ENCODE measurements at places on chromosomes 16 and 17.

GRCh38 chr17:28133562-28133970 lies 91.1 kb downstream of the NLK start:
- DNase-seq: no peak

GRCh38 chr16:28904828-28905227 lies 20.2 kb downstream of the RABEP2 start:
- DNase-seq: no peak

DNA sequence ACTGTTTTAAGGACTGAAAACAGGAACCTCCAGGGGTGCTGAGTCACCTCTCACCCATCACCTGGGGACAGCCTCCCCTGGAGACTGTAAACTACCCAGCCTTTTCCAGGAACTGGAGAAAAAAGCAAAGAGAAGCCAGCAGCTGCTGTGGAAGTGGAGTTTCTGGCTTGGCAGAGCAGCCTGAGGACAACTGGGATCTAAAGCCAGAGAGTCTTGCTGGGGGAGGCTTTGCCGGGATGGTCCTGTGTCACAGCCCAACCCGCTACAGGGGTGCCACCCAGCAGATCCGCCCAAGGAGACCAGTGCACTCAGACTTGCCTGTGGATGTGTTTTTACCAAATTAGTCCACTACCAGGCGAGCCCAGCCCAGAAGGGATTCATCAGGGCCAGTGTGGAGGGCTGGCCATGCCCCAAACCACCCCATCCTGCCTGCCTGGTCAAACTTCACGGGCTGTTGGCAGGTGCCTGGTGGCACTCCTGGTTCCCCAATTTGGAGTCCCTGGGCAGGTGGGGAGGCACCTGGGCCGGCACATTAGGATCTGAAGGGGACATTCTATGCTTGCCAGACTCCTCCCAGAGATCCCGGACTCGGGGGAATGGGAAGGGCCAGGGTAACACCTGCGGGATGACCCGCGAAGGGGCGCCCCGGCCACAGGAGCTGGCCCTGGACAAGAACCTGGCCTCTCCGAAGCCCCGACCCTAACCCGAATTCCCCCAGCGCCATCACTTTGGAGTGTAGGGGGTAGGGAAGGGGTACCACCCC lies 771 bp downstream of the MSRB1 start:
- no peak for DNase-seq

- DNase-seq: no peak
Observed at GRCh38 chr16:64919929-64920607, 201.8 kb downstream of the CDH11 start.

DNA sequence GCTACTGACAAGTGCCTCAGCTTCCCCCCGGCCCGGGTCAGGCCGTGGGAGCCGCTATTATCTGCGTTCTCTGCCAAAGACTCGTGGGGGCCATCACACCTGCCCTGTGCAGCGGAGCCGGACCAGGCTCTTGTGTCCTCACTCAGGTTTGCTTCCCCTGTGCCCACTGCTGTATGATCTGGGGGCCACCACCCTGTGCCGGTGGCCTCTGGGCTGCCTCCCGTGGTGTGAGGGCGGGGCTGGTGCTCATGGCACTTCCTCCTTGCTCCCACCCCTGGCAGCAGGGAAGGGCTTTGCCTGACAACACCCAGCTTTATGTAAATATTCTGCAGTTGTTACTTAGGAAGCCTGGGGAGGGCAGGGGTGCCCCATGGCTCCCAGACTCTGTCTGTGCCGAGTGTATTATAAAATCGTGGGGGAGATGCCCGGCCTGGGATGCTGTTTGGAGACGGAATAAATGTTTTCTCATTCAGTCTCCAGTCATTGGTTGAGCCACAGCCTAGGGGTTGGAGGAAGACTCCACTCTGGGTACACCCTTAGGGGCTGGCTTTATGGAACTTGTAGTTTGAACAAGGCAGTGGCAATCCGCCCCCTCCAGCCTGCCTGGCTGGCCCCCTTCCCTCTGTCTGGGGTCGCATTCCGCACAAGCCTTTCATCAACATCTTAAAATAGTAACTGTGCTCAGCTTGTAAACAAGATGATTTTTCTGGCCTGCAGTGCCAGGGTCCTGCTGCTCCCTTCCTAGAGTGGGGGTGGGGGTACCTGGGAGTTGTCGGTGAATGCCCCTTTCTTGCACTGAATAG lies 4.1 kb downstream of the SYNGR2 start:
- DNase-seq: no peak
